ENCODE measurements at places on chromosomes 3 and 15.

DNA sequence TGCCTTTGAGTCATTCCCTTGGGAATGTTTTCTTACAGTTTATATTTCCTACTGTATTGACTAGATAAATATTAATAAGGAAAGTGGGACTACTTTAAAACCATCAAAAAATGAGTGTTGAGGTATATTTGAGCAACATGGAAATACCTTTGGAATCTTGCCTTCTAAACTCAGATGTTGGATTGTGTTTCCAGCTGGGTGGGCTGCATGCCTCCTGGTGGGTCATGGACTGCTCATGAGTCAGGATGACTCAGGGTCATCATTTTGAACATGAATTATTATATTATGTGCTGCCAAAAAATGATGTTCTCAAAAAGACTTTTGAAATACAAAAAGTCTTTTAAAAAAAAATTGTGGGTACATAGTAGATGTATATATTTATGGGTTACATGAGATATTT lies 41.1 kb upstream of the APH1B start:
- DNase-seq: no peak

- no peak for DNase-seq
Measured at GRCh38 chr3:127222163-127222562, 29.2 kb downstream of the PRR23E start.

GRCh38 chr3:171790574-171790897 lies 19.7 kb downstream of the PLD1 start:
- no peak for DNase-seq

- DNase-seq: no peak
Measured at GRCh38 chr3:14570864-14571263, 30.7 kb upstream of the GRIP2 start.

DNA sequence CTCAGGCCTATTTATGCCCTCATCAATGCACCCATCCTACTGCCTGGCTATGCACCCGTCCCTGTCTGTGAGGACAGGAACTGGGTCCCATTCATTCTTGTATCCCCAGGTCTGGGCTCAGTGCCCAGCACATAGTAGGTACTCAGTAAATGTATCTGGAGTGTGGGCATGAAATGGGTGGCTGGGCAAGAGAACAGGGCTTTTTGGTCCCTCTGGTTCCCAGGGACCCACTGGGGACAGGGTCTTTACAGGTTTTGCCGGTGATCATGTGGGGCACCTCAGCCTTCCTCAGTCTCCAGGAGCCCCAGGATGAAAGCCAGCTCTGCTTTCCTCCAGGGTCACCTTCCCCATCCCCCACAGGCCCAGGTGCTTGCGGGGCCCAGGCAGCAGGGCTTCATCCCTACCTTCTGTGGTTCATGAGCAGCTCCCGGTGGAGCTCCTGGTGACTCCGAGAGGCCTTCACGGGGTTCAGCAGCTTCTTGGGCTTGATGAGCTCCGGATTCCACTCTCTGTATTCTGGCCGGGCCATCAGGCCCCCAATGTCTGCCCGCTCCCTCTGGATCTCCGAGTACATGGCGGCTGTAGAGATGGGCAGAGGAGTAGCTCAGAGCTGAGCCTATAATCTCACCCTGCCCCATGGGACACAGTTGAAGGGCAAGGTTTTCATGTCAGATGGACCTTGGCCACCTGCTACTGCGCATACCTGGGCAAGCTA lies 7.7 kb downstream of the FAM107A start:
- no peak for DNase-seq

DNA sequence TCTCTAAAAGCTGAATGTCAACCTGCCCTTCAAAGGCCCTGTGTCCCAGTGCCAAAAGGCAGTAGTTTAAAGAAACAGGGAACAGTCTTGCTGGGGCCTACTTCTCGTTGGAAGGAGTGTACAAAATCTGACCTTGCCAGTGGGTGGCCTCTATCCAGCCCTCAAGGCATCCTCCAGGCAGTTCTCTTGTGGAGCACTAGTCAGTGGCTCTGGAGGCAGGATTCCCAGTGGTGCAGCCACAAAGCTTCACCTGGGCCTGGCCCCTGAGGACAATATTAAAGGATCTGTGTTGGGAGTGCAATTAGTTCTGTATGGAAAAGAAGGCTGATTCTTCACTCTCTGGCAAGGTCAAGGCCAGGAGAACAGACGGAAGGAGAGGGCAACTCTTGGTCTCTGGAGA lies 237.8 kb upstream of the ADAMTS9 start:
- DNase-seq: no peak

Measured in CD4-positive, alpha-beta T cell treated with Interleukin-2 at 100 ng/mL for 4 hours (primary cell).